T-helper 9 cell (primary cell): ENCODE measurements at places on chromosomes 1 and 21.

DNA sequence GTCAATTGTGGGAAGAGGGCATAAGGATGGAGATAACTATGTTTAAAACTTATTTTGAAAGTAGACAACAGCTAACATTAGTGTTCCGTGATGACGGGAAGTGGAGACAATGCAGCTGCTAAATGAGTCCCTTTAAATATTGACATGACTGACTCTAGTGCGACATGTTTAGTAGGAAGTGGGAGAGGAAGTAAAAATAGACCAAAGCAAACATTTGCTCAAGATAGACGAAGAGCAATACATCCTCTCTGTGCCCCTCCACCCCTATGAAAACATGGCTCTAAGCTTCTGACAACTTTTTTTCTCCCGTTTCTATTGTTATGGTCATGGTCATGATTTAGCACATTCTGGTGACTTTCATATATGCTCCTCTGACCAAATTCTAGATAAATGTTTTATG lies 60.0 kb upstream of the HMCN1 start:
- DNase-seq, result no peak

DNA sequence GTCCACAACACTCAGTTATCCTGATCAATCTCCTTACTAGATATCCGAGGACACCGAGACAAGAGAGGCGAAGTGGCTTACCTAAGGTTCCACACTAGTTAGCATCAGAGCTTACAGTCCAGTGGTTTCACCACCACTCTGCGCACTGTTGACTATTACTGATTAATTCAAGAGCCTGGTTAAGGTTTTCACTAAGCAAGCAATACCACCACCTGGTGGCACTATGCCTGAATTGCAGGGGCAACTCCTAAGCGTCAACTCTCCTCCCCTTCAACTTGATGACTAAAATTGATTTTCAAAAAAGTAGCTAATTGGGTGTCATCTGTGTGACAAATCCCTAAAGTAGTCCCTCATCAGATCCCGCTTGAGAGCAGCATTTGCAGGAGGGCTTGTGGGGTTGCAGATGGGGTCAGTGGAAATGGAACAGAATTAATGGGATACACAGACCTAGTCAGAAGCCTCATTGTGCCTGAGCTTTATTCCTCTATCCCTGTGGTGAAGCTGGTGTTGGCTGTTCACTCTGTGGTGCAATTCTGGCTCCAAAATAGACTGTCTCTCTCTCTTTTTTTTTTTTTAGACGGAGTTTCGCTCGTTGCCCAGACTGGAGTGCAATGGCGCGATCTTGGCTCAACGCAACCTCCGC lies 9.1 kb downstream of the TTC22 start:
- no peak for DNase-seq

- no peak for DNase-seq
Observed at GRCh38 chr1:179107706-179108629, 26.1 kb downstream of the TOR3A start.

- DNase-seq, result no peak
Observed at GRCh38 chr1:50967416-50968157, 2.5 kb upstream of the CDKN2C start.

- DNase-seq, result no peak
Observed at GRCh38 chr1:145751491-145752037, 32.3 kb downstream of the CD160 start.

DNA sequence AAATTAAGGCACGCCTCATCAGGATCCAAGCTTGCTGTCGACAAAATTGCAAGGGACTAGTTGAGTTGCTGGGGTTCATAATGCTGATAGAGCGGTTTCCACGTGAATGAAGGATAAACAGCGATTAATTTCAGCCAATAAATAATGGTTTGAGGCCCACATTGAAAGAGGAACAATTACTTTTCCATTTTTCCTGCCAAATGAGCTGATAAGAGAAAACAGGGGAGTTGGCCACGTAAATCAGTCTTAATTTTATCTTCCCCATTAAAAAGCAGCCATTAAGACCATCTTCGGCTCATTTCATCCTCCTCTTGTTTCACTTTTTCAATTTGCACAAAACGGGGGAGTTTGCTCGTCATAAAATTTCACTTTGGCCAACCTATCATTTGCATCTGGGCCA lies 235.5 kb upstream of the RRP15 start:
- no peak for DNase-seq
